ENCODE measurements at places on chromosomes 2 and 18. TPM values are rescaled to one million over a fixed set of nuclear protein-coding genes. Genes with fewer than 3 reads are reported as not detected.

GRCh38 chr2:127698553-127699355 is 2.5 kb upstream of the SFT2D3 start:
- no peak for DNase-seq

DNA sequence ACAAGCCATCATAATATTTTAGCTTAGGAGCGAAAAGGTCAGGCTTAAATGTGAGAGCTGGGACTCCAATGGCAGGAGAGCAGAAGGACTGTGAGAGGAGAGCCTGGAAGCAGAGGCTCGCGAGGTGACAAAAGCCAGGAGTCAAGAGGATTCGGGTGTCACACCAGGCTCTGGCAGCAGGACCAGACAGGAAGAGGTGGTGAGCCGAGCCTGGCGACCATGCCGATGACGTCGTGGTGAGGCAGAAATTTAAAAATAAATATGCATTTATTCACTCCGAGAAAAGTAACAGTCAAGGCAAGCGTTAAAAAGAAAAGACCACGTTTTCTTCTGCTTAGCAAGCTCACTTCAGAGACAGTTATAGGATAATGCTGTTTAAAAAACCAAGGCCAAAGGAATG is 31.3 kb upstream of the ZNF236 start:
- no peak for DNase-seq

SEMA4C gene
- total RNA-seq: 20.8 TPM

DNA sequence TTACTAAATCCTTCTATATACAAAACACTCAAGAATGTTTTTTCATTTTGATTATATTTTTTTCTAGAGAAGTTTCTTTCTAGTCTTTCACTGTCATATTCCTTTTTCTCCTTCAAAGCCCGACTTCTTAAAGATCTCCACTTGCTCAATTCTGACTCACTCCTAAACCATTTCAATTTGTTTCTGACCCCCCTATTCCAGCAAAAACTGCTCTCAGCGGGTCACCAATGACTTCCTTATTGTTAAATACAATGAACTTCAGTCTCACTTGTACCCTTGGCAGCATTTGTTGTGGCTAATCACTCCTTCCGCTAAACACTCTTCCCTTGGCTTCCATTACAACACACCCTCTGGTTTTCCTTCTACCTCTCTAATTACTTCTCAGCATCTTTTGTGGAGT is 111.1 kb upstream of the RBBP8 start:
- DNase-seq: peak; percentile 59

RTP5 gene
- not detected for total RNA-seq
